ENCODE measurements at places on chromosomes 12 and 14.
A peak's percentile ranks its signal among the peaks of the same experiment; 100 is the strongest.

DNA sequence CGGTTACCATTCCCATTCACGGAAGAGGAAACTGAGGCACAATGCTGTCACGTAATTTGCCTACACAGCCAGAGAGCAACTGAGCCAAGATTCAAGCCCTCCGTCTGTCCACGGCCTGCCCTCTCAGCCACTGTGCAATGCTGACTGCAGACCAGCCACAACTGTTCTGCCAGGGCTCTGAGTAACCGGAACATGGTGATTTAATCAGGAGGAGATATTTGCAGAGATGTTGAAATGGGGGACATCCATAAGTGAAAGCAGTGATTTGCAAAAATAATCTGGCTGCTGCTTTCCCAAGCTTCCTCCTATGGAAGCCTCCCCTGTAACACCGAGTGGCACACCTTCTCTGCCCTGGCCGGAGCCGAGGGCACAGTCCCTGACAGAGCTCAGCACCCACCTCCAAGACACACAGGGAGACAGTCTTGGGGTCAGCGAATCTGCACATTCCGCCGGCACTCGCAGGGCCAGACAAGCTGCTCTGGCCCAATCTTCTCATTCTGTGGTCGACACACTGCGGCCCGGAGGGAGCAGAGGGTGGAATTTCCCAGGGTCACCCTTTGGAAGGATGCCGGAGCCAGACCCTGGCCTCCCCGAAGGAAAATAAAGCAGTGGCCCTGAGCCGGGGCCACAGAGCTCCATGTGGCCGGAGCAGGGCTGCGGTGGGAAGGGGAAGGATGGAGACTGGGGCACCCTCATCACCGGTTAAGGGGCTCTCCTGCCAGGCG, 158.2 kb upstream of the DIO3 start:
- no peak for DNase-seq

DNA sequence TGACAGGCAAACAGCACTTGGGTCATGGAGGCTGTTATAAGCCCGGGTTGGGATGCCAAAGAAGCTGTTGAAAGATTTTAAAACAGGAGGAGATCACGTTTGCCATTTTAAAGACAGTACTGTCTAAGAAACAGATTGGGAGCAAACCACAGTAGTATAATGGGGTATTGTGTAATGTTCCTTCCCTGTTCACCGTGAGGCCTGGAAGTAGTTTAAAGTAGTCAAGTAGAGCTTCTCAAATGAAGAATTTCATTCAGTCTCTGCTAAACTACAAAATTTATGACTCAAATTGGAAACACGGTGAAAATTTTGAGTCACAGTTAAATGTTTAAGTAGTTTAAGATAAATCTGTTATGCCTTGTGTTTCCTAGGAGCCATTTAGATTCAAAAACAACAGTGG, 35.8 kb downstream of the ATP2A2 start:
- DNase-seq = no peak

GRCh38 chr12:92295523-92295922, 149.9 kb upstream of the BTG1 start:
- DNase-seq = no peak

DNA sequence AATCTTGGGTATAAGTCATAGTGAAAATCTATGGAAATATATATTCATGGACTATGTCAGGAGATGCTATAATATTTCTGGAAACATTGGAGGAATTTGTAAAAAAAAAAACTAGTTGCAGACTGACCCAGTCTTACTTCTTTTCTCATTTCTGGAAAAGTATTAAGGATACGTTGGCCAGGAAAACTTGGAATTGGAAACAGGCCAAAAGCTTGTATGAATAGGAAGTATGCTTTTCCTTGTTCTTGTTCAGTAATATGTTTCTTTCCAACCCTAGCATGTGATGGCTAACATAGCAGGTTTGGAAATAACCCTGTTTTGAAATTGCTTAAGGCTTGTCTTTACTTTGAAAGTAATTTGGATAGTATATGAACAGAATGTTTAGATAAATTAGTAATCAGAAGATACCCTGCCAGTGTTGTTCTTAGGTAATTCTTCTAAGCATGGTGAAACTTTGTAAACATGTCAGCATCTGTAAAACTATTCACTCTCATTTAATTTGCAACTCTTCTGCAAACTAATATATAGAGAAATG, 316.2 kb downstream of the NPAS3 start:
- DNase-seq = no peak

GRCh38 chr14:85852906-85853305, 323.0 kb downstream of the FLRT2 start:
- no peak for DNase-seq

GRCh38 chr12:102602521-102602920, 122.2 kb upstream of the IGF1 start:
- no peak for DNase-seq

DNA sequence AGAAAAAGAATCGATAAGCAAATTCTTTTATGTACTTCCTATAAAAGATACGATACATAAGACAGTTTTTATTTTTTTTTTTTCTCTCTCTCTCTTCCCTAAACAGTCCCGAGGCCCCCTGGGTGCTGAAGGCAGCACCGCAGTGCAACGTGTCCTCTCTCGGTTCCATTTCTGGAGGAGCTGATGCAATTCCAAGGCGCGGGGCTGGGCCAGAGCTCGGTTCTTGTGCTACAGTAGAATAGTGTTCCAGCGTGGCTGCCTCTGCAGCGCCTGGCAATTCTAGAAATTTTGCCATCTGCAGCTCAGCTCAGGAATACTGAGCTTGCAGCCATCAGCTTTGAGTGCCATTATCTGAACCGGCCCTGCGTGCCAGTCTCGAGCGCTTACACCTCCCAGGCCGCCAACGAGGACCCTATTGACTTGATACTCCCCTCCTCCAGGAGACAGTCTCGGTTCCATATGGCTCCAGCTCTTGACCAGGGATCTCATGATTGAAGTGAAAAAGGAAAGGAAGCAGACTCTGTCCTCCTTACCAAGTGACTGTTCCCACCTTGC, 630 bp downstream of the ALDH1L2 start:
- no peak for DNase-seq

- no peak for DNase-seq
These were observed 181.6 kb upstream of the C14orf180 start for GRCh38 chr14:104397956-104398355.

GRCh38 chr12:112178796-112179195, 53.4 kb downstream of the TRAFD1 start:
- no peak for DNase-seq

GRCh38 chr12:94190623-94191022, 42.2 kb downstream of the PLXNC1 start:
- no peak for DNase-seq

DNA sequence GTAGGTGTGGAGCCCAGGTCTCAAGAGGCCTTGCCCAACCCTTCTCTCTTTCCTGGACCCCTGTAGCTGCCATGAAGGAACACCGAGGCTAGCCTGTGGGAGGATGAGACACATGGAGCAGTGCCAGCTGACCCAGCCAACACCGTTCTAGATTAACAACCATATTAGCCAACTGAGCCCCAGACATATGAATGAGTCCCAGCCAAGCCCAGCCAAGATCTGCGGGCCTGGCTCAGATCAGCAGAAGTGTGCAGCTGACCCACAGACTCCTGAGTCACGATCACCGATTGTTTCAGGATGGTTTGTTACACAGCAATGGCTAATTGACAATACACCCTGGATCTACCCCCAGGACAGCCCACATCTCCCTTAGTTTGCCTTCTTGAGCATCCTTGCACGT, 82.1 kb downstream of the NTF3 start:
- DNase-seq = no peak

DNA sequence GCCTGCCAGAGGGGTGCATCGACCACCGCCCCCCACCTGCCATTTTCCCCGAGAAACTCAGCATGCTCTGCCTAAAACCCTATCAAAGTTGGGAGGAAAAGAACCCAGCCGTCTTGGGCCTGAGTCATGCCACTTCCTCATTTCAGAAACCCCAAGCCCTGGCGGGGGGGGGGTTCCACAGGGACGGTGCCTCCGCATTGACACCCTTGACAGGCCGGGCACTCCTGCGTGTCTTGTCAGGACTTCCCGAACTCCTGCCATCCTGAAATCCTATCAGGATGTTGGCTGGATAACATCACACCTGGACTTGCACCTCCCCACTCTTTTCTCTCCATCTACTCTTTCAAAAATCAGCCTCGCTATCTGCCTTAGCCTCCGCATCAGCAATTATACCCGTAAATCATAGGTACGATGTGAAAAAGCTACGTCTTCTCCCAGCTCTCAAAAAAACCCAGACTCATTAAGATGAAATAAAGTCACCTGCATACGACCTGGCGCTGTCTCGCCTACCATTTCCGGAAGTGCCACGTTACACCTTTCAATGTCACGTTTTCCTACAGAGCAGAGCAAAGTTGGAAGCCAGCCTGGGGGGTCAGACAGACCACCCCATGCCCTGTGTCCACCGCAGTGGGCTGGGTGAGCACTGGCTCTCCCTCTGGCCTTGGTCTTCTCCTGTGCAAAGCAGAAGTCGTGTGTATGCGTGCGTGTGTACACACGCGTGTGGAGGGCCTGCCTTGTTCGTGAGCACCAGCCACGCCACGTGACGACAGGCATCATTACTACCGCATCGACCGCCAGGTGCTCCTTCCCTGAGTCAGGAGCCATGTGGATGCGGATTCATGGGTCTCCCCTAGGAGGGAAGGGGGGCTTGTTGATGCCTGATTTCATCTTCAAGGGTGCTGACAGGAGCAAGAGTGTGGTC, 96.7 kb downstream of the RFLNA start:
- no peak for DNase-seq

- peak; percentile 56 for DNase-seq
These were observed 32.0 kb upstream of the SEL1L start for GRCh38 chr14:81565441-81566290.

GRCh38 chr12:89084751-89085150, 267.6 kb downstream of the DUSP6 start:
- DNase-seq = no peak

DNA sequence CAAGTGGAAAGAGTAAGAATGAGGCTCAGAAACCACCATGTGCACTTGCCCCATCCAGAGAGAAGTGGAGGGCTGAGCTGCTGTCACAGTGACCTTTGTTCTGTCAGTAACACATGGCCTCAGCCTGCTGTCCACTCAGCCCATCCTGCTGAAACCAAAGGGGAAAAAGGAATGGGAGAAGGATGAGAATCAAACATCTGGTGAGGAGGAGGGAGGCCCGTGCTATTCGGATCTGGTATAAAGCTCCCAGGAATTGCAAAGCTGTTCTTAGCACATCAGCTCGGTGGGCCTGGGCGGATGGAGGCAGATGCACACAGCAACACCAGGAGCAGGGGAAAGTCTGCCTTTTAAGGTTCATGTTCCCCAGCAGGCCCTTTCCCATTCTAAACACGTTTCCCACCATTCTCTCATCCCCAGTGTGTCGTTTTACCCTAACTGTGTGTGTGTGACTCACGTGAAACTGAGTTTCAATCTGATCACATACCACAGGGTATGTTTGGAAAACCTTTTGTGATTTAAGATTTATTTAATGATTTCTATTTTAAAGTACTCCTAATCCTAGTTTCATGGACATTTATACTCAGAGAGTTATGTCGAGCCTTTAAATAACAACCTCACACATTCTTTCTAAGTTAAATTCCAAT, 36.8 kb downstream of the RTRAF start:
- DNase-seq = no peak

GRCh38 chr12:113365639-113366395, 7.4 kb downstream of the PLBD2 start:
- no peak for DNase-seq

GRCh38 chr14:103562179-103562428, 353 bp downstream of the BAG5 start:
- no peak for DNase-seq

DNA sequence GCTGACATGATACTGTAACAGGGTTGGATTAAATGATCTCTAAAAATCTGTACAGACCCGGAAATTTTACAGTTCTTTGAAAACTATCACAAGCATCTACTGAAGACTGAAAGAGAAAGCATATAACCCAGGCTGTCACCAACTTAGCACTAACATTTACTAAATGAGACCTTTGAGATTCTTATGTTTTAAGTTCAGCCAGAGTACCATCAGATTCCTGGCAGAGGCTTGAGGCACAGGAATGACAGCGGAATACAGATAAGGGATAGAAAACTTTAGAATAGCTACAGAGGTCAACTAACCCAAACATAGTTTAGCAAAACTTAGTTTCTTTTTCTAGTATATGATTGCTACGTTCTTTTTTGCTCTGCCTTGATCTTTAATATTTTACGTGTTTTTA, 91.6 kb upstream of the FERMT2 start:
- DNase-seq = no peak

GRCh38 chr14:95255487-95255886, 64.2 kb downstream of the CLMN start:
- DNase-seq = peak; percentile 88

GRCh38 chr12:122870867-122871664, 24.9 kb downstream of the VPS37B start:
- DNase-seq = no peak

- no peak for DNase-seq
These were observed 77.8 kb downstream of the PDE6H start for GRCh38 chr12:15050659-15051058.

DNA sequence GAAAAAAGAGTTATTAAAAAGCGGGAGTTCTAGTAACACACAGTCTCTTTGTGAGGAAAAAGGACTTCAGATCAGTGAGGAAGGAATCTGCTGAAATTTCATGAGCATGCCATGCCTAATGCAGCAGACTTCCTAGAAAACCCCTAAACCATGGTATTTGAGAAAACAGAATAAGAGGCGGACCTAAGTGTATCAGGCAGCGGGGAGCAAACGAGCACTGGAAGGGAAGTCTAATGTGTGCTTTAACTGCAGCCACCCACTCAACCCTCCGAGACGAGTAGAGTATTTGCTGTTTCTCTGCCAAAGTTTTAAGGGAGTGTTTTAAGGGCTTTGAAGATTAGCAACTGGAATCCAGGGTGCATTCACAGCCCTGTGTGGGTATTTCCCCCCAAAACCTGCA, 36.5 kb downstream of the ACADS start:
- DNase-seq = no peak

DNA sequence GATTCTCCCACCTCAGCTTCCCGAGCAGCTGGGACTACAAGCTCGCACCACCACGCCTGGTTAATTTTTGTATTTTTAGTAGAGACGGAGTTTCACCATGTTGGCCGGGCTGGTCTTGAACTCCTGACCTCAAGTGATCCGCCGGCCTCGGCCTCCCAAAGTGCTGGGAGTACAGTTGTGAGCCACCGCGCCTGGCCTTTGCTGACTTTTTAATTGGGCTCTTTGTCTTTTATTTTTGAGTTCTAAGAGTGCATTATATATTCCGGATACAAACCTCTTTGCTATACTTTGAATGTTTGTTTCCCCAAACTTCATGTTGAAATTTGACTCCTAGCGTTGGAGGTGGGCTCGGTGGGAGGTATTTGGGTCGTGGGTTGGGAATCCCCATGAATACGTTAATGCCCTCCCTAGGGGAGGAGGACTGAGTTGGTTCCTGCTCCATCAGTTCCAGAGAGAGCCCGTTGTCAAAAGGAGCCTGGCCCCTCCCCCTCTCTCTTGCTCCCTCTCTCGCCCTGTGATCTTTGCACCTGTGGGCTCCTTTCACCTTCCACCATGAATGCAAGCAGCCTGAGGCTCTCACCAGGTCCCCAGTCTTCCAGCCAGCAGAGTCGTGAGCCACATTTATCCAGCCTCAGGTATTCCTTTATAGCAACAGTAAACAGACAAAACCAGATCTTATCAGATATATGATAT, 103.2 kb upstream of the EVL start:
- no peak for DNase-seq

All from HAP-1 (cell line).